ENCODE measurements at places on chromosomes 4 and X.
A peak's percentile ranks its signal among the peaks of the same experiment; 100 is the strongest.

DNA sequence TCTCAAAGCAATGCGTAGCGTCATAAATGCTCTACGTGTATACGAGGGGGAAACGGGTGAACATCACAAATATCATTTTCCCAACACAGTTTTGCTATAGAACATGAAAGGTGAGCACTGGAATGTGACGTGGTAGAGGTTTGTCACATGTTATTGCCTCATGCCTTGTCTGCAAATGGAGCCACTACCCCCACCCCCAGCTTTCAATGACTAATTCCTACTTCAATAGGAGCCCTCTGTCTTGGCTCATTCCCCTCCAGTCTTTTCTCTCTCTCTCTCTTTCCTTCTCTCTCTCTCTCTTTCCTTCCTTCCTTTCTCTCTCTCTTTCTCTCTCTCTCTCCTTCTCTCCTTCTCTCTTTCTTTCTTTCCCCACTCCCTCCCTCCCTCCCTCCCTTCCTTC, 127.0 kb downstream of the STOX2 start:
- no peak for DNase-seq

GRCh38 chrX:9957743-9958142, 9.4 kb upstream of the CLDN34 start:
- no peak for DNase-seq

DNA sequence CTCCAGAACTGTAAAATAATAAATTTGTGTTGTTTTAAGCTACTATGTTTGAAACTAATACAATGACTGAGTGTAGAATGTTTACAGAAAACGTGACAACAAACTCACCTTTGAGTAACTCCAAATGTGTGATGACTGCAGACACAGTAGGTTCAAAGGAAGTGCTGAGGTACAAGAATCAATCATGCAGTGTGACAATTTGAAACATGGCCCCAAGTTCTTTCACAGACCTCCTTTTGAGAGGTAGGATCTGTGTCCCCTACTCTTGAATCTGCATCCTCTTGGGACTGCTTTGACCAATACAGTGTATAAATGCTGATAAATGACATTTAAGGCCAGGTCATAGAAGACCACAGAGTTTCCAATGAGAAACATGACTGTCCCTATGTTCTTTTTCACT, 667.7 kb upstream of the DIPK2B start:
- DNase-seq: no peak

DNA sequence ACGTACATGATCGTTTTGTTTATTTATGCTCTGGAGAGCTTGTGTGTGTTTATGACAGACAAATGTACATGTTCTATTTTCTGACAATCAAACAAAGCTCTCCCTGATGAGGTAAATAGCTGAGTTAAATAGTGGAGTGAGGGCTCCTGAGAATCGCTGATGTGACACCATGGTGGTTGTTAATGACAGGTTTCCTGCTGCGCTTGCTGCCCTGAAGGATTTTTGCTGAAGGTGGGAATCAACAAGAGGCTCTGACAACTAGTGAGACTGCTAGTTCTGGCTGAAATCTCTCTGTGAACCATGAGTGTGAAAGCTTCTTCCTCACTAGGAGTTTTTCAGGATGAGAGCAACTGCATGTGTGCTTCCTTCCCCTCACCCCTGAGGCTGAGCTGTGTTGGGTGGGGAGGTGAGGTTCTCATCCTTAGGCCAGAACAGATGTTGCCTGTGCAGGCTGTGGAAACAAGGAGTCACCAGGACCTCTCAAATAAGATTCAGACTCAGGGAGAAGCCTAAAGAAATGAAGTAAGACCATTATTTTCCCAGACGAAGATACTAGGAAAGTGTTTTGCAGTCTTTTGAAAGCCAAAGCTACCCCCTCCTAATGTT, 173.4 kb upstream of the JADE1 start:
- DNase-seq: peak; percentile 74

GRCh38 chr4:76830964-76831703, 66.8 kb downstream of the SOWAHB start:
- DNase-seq: peak; percentile 71

DNA sequence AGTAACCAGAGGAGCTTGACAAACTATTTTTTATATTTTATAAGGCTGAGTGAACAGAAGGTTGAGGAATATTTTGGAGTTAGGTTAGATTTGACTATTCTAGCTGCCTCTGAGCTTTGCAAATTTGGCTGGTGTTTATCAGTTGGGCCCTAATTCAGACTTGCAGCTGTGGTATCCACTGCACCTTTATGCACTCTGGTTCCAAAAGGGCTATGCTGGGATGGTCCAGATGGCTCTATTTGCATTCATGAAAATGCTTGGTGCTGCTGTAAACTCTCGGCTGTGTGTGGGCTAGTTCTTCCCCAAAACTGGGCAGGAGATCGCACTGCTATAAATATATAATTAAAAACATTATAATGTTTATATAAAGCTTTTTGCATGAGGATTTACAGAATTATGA, 106.3 kb downstream of the REPS2 start:
- DNase-seq: no peak

GRCh38 chrX:5726224-5726623, 502.4 kb downstream of the NLGN4X start:
- DNase-seq: no peak

- DNase-seq: no peak
Measured at GRCh38 chrX:5780821-5781220, 447.8 kb downstream of the NLGN4X start.

- DNase-seq: no peak
Measured at GRCh38 chr4:94277534-94277933, 65.1 kb downstream of the HPGDS start.

DNA sequence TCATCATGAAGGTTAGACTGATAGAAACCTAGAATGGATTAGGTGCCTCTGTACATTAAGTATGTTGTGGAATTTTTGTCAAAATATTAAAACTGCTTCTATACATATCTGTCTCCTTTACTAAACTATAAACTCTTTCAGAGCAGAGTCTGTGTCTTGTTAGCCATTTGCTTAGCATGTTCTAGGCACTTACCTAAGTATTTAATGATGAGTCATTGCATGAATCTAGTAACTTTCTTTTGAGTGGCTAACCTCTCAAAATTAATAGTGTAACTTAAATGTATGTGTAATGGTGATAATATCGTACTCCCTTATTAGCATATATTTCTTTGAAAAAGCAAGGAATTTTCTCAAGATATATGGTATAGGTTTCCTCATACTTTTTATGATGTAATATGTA, 57.8 kb downstream of the RAP1GDS1 start:
- DNase-seq: no peak

GRCh38 chr4:91113130-91113706, 986.0 kb downstream of the CCSER1 start:
- no peak for DNase-seq

DNA sequence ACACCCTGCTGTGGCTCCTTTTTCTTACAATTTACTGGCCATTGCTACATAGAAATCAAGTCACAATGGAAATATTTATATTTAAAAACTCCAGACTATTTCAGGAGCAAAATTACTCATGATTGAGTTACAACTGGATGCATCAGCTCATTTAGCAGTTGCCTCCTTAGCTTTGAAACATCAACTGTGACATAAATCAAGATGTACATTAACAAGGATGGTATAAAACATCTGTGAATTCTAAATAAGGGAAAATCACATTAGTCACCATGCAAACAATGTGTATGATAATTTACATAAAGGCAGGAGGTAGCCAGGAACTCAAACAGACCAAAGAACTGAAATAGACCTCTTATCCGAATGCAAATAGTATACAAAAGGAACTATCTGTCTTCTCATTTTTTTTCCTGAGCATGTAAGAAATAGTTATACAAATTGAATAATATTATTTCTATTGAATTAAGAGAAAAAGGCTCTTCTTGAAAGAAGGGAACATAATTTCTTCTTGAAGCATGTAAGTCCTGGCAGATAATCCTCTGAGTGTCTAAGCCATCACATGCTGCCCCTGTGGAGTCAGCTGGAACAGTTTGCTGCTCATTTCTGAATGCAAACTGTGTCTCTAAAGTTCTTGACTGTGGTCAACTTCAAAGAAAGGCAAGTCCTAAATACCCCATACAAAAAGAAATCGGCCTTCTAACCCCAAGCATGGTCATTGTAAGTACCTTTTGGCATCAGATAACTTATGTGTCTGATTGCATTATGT, 151.2 kb downstream of the NAA11 start:
- no peak for DNase-seq

- peak; percentile 60 for DNase-seq
Measured at GRCh38 chrX:129161108-129161507, 362.2 kb downstream of the SMARCA1 start.
